ENCODE measurements at places on chromosomes 11 and 22.

DNA sequence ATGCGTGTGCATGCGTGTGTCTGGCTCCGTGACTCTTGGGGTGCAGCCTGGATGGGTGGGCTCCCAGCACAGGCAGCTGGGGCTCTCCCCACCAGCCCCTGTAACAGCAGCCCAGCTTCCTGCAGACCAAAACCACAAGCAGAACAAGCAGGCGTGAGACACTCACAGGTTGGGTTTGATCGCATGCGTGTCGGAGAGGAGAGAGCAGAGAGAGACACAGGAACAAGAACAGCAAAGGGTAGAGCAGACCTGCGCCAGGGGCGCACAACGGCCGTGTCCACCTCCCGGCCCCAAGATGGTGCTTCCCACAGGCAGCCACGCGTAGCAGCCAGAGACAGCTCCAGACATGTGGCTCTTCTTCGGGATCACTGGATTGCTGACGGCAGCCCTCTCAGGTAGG is at the start of gene CD6:
Gene CD6, plus strand, starts transcription at position 161 of the 400 bp plus-strand sequence. Its CDS starts 186 bp downstream, at position 347.
- DNase-seq: peak; percentile 53

GRCh38 chr11:124878759-124879492 is 13.7 kb downstream of the ROBO3 start:
- DNase-seq: no peak

DNA sequence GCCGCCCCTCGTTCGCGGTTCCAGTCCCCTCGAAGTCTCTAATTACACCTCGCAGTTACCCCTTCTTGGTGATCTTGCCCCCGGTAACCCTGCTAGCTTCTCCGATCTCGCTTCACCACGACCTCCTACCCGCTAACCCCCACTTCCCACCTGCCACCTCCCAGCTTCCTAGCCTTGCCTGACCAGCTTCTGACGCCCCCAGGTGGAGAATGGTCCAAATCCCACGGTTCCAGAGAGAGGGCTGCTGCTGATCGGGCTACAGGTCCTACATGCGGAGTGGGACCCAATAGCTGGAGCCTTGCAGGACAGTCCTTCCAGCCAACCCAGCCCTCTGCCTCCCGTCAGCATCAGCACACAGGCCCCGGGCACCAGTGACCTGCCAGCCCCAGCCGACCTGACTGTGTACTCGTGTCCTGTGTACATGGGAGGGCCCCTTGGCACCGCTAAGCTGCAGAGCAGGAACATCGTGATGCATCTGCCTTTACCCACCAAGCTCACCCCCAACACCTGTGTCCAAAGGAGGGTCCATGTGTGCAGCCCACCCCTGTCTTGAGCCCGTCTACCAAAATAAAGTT is 31.9 kb downstream of the RRP8 start:
- DNase-seq: no peak

- no peak for DNase-seq
Observed at GRCh38 chr11:15526859-15527450, 412.2 kb downstream of the INSC start.

DNA sequence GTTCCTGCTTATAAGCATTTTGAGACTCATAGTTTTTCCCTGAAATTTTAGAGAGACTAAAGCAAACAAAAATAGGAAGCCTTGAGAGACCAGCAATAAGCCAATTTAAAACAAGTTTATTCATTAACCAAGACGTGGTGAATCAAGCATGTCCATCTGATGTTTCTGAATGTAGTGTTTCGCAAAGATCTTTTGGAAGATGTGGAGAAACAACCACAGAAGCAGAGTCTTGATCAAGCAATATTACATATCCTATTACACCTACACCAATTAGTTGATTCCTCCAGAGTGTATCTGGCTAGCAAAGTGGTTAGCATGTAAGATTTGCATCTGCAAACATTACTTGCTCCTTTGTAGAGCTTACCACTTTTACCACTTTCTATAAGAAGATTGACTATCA is at the start of gene OVCH2:
Gene OVCH2, minus strand, starts transcription at position 101 of the 400 bp plus-strand sequence. Its CDS starts 83 bp downstream, at position 18.
- DNase-seq: no peak

DNA sequence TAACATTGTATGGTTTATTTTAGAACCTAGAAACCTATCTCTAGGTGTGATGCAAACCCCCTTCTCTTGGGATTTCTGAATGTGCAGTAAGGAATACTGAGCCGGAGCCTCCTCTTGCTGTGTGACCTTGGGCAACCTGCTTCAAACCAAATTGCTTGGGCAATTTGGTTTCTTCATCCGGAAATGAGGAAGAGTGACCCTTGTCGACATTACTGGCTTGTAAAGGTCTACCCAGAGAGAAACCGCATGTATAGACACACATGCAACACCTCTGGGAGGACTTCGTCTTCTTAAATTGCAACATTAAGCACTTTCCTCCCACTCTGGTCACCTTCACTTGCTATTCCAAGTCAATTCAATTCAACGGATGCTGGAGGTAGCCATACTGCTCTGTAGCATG is 19.6 kb upstream of the TP53I11 start:
- no peak for DNase-seq
